ENCODE measurements at places on chromosomes 12 and 14.
A peak's percentile ranks its signal among the peaks of the same experiment; 100 is the strongest.

GRCh38 chr12:114770323-114770722, 86.3 kb upstream of the TBX3 start:
- no peak for DNase-seq

DNA sequence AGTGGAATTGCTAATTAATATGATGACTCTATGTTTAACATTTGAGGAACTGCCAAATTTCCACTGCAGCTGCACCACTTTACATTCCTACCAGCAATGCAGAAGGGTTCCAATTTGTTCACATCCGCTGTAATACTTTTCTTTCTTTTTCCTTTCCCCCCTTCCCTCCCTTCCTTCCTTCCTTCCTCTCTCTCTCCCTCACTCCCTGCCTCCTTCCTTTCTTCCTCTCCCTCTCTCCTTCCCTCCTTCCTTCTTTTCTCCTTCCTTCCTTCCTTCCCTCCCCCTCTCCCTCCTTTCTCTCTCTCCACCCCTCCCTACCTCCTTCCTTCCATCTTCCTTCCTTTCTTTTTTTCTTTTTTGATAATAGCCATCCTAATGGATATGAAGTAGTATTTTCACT, 3.2 kb upstream of the PFKM start:
- DNase-seq, result no peak

- DNase-seq, result no peak
Measured at GRCh38 chr12:101475751-101476305, 692 bp downstream of the SPIC start.

GRCh38 chr14:96576937-96577336, 74.8 kb downstream of the PAPOLA start:
- DNase-seq, result no peak

DNA sequence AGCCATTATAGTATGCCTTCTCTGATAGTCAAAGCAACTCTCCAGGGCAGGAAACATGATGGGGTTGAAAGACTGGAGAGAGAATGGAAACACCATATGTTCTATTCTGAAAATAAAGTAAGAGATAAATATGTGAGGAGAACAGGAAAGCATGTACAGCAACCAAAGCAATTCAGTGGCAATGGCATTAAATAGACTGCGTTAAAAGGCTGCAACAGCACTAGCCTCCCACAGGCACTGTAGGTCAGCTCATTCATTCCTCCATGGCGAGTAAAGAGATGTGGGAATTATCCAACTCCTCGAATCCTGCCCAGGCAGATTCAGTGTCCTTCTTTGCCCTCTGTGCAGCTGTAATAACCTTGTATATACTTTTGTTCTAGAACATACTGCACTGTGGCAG, 43.8 kb downstream of the ANO6 start:
- no peak for DNase-seq

- DNase-seq, result no peak
Measured at GRCh38 chr12:1590221-1590979, 4.0 kb downstream of the FBXL14 start.

GRCh38 chr12:124663771-124664366, 96.5 kb upstream of the NCOR2 start:
- no peak for DNase-seq

DNA sequence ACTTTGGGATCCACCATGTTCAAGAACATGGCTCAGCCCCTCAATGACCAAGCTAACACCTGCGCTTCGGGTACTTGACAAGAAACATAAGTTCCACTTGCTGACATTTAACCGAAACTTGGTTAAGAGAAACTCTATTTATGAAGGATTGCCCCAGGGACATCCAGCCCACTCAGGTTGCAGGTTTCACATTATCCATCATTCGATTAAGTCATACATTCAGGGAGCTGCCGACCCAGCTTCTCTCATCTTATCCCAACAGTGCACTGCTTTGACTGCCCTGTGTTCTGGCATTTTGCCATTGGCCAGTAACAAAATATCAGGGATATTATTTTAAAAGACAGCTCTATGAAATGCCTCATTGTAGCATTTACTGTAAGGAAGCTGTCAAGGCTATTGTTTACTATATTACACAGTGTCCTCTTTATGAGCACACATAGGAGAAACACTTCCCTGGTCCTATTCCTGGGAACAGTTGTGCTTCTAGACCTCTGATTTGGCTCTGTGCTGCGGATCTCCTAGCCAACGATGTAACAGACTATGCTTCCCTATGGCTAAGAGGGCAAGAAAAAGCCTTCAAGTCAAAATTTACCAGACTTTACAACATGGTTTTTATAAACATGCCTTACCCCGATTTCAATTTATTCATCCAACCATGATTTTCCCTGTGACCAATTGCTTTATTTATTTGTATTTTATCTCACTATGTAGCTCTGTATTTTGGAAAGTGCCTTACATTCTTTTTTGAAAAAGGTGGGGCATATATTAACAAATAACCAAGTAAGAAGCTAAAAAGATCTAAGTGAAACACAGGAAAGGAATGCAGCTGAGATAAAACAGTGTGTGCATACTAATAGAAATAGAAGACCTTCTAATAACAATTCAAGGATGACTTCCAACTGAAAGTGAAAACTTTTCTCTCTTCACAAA, 109.3 kb downstream of the ITPR2 start:
- no peak for DNase-seq

DNA sequence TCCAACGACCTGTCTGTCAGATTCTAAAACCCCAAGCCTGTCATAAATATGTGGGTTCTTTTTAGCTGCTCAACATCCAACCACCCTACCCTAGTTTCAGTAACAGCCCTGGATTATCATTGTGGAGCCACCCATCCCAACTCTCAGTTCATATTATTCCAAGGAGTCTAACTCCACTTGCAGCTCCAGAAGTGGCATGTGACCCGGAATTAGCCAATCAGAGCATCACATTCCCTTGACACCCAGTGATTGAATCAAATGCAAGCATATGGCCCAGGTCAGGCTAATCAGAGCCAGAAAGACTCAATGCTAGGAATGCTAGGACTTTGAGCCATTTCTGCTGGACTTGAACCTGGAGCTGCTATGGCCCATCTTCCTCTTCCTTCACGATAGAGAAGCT, 17.1 kb upstream of the HSP90B1 start:
- DNase-seq, result no peak

DNA sequence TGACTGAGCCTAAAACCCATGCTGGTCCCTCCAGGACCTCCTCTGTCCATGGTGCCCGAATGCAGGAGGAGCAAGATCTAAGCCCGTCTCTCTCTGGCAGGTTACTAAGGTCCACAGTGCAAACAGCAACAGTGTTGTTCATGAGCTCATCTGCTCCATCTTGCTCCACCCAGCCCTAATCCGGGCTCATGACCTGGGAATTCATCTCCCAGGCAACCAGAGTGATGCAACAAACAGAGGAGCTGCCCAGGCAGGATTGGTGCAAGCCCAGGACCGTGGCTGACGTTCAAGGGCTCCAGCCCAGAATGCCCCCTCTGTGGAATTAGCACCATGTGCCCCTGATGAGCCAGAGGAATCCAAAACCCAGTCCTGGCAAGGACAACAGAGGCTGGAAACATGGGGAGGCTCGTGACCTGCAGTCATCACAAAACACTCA, 29.9 kb downstream of the HSPB8 start:
- no peak for DNase-seq

- DNase-seq, result no peak
Measured at GRCh38 chr14:105455766-105456660, 18.6 kb upstream of the CRIP2 start.

DNA sequence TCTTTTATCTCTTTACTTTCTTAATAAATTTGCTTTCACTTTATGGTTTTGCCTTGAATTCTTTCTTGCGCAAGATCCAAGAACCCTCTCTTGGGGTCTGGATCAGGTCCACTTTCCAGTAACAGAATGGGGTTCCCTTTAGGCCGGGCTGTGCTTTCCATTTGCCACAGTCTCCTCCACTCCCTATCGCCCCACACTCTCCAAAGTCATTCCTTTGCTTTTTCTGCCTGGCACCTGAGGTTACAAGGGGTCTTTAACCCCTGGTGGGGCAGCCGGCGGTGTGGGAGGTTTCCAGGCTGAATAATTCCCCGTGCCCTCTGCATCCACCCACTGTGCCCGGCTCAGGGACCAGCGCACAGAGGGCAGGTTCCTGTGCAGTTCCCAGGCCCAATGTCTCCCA, 42.9 kb upstream of the LHX5 start:
- no peak for DNase-seq

DNA sequence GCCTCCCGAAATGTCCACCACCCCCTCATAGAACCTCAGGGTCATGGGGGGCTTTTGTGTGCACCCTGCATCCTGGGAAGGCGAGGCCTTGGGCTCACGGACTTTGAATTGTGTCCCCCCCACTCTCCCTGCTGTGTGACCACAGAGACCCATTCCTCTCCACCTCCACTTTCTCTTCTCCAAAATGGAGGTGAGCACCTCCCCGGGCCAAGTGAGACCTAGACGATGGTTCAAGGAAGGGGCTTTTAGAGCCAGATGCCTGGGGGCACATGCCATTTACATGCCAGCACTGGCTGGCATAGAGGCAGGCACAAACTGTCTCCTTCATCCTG, 33.5 kb downstream of the CYP46A1 start:
- no peak for DNase-seq

- no peak for DNase-seq
Measured at GRCh38 chr12:10341892-10342509, 34.3 kb downstream of the KLRD1 start.

- no peak for DNase-seq
Measured at GRCh38 chr12:27429606-27430005, 16.9 kb upstream of the SMCO2 start.

DNA sequence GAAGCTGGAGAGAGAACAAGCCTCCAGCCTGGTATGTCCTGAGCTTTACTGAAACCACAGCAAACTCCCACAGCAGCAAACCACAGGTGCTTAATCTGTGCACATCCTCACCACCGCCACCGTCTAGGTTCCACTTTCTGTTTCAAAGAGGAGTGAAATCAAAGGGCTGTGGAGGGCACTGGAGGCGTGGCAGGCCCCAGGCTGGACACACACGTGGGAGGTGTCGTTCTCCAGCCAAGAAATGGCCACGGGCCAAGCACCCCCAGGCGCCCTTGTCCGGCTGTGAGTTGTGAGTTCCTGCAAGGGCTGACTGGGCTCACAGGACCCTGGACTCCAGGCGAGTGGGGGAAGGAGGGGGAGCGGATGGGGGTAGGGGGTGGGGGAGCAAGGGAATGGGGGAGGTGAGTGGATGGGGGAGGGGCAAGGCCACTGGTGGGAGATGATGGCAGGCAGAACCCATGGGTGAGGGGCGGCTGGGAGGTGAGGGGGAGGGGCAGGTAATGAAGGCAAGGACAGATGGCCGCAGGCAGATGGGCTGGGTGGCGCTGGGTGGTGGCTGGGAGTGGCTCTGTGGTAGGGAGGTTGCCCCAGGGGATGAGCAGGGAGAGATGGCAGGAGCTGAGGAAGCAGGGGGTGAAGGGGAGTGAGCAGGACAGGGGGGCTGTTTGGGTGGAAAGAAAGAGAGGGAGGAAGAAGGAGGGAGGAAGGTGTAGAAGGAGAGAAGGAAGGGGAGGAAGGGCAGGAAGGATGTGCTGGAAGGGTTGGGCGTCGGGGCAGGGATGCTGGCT, 86.7 kb downstream of the NCOR2 start:
- DNase-seq, result no peak

DNA sequence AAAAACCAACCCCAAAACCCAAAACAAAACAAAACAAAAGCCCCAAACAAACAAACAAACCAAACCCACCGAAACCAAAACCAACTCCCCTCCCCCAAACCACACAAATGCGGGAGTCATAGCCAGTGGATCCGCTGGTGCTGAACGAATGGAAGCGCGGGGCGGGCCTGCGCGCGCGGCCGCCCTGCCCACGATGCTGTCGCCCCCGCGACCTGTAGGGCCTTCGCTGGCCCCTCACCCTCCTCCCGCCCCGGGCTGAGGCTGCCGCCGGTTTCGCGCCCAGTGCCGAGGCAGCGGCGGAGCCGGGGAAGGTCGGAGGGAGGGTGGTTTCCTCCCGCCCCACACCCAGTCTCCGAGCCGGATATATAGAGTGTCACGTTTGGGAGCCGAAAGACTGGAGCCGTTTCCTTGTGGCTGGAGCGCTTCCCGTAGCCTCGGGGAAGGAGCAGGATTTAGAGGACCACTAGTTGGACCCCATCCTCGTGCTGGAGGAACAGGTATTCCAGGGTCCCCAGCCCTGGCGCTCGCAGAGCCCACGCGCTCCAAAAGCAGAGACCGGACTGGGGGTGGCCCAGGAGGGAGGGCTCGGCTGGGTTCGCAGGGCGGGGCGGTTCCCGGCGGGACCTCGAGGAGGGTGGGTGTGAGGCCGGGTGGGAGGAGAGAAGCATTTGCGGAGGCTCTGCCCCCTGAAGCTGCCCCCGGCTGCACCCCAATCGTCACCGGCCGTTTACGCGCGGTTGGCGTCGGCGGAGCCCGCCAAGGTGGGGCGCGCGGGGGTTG, at the start of gene FAR2:
Gene FAR2, plus strand, starts transcription at position 368 of the 780 bp plus-strand sequence. CDS start 121,172 bp downstream, outside the sequence.
- DNase-seq, result peak; percentile 75

GRCh38 chr14:81315341-81315740, 84.8 kb downstream of the STON2 start:
- no peak for DNase-seq

GRCh38 chr14:101257551-101257950, 303.7 kb upstream of the DIO3 start:
- DNase-seq, result no peak

DNA sequence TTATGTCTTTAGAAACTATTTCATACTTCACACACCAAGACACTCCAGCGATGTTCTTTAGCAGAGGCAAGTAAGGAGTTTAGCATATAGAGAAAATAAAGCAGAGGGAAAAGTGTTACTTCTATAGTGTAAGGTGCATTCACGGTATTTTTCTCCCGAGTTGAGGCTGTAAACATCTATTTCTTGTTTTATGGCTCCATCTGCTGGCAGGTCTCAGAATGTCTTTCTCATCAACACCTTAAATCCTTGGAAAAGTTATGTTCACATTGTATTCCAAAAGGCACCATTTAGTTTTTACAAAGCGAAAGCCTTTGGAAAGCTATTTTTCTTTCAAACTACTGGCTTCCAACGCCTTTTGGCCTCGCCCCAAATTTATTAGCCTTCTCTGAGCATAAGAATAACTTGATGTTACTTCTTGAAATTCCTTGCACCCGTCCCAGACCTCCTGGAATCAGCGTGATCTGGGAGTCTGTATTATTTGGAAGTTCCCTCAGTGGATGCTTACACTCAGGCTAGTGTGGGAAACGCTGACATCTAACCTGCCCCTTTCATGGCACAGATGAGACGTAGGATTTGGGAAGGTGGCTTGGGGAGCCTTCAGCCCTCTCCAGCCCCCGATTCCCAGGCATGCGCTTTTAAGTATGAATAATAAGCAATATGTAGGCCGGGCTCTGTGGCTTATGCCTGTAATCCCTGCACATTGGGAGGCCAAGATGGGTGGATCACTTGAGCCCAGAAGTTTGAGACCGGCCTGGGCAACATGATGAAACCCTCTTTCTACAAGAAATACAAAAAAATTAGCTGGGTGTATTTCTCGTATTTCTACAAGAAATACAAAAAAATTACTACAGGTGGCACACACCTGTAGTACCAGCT, 1.9 kb upstream of the PIWIL1 start:
- DNase-seq, result peak; percentile 18

GRCh38 chr12:62998454-62998853, 63.5 kb upstream of the PPM1H start:
- no peak for DNase-seq

GRCh38 chr14:69873877-69874780, 5.1 kb upstream of the SMOC1 start:
- DNase-seq, result no peak

- DNase-seq, result no peak
Measured at GRCh38 chr14:99602788-99603415, 1.1 kb downstream of the CCDC85C start.

GRCh38 chr12:33587354-33587753, 147.7 kb upstream of the SYT10 start:
- DNase-seq, result no peak

- DNase-seq, result no peak
Measured at GRCh38 chr14:99822800-99823455, 29.7 kb downstream of the EML1 start.

- DNase-seq, result no peak
Measured at GRCh38 chr12:92603741-92604432, 98.9 kb upstream of the PLEKHG7 start.
